ENCODE measurements at places on chromosomes 2 and 18.

GRCh38 chr2:240503848-240504247, 53.9 kb downstream of the ANKMY1 start:
- no peak for DNase-seq

- no peak for DNase-seq
These were observed 911.5 kb upstream of the FSHR start for GRCh38 chr2:50065835-50066234.

DNA sequence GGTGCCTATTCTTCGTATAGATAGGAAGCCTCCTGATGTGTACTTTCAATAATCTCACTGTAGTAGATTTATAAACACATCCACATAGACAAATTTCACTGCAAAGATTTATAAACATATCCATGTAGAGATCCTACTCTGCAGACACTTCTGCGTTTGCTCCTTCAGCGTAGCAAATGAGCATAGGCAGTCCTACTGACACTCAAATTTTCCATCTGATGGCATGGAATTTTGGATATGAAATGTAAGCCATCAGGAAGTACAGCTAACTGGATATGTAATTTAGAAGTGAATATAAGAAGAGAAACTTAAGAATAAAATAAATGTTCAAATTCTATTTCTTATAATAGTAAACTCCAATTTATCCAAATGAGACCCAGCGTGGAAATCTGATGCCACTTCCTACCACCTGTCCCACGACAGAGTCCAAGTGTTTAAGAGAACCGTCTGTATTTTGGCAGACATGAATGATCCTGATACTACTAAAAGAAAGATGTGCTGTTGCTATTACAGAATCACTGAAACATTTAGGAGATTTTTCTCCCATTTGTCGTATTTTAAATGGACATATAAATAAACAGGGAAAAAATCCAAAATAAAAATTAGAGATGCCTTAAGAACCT, 86.0 kb downstream of the DTNA start:
- DNase-seq: no peak

- DNase-seq: no peak
These were observed 27.2 kb upstream of the NFE2L2 start for GRCh38 chr2:177291701-177292100.

DNA sequence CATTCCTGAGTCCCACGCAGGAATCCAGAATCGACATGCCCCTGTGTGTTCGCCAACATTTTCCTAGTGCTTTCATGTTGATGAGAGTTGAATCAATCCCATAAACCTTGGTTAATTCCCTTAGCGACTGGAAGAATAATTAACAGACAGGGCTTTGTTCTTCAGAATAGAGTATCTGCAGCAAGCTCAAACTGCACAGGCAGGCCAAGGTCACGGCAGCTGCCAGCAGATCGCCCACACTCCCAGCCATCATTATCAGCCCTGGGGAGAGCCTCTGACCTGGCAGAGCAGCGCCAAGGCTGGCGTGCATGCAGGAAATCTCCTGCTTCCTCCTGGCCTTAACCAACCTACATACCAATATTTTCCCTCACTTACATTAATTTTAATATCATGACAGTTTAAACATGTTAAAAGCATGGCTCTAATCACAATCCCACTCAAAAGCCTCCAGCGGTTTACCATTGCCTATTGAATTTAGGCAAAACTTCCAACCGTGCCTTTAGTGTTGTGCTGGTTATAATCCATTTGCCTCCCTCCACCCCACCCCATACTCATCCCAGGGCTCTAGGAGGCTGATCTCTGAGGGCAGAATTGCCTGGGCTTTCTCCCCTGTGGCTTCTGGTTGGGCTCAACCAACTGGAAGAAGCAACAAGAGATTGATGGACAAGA, 46.8 kb upstream of the NCK2 start:
- DNase-seq: no peak

Measured in caudate nucleus (tissue), 63 donors.